CD14-positive monocyte (primary cell): ENCODE measurements at places on chromosomes 13 and 19.

GRCh38 chr19:58400316-58400915, 5.0 kb downstream of the RNF225 start:
- DNase-seq: no peak

DNA sequence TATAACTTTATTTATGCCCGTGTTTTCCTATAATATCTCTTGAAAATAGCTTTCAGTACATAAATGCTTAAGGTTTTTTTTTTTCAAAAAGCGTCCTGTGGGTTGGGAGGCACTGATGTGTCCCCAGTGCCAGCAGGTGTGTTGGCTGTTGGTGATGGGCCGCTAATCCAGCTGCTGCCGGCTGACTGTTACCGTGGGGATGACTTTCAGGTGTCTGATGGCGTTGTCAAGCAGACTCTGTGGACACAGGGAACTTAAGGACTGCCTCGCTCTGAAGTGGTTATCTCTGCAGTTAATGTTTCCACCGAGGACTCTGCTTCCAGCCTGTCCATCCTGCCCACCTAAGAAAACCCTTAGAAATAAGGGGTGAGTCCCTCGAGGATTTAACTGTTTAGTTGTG, 94.5 kb downstream of the ANKRD10 start:
- DNase-seq: no peak

- no peak for DNase-seq
Observed at GRCh38 chr19:16661480-16662034, 618 bp downstream of the TMEM38A start.

GRCh38 chr19:23283925-23284324, 33.7 kb upstream of the ZNF724 start:
- DNase-seq: no peak

GRCh38 chr19:53328967-53329366, 4.6 kb upstream of the ZNF845 start:
- DNase-seq: no peak

GRCh38 chr13:40682449-40683240, 16.2 kb upstream of the FOXO1 start:
- DNase-seq: peak; percentile 8

DNA sequence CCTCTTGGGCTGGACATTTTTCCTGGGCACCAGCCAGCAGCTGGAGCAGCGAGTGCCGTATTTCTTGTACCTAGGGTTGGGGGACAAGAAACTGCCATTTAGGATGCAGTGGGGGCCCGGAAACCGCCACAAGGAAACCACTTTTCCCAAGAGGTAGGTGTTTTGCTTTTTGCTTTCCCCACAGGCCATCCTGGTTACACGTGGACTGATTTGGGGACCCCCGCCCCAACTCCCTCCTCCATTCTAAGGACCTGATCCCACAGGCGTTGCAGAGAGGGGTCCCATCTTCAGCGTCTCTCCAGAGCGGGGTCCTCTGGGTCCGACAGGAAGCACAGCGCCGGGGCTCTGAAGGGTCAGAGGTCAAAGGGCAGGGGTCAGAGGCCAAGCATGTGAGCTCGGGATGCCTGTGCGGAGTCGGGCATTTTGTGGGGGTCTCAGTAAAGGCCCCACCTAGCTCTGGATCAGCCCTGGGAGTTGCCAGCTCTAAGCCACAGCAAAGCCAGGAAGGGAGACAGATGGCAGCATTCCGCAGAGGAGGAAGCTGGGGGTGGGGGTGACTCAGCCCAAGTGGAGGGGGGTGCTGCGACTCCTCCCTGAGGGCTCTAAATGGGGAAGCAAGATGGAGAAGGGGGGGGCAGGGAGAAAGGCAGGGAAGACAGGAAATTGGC, 4.3 kb downstream of the ZGLP1 start:
- DNase-seq: peak; percentile 79

GRCh38 chr13:112887151-112887550, 81.9 kb upstream of the MCF2L start:
- DNase-seq: no peak

GRCh38 chr13:89900104-89900765, 1447.3 kb upstream of the MIR17HG start:
- no peak for DNase-seq

DNA sequence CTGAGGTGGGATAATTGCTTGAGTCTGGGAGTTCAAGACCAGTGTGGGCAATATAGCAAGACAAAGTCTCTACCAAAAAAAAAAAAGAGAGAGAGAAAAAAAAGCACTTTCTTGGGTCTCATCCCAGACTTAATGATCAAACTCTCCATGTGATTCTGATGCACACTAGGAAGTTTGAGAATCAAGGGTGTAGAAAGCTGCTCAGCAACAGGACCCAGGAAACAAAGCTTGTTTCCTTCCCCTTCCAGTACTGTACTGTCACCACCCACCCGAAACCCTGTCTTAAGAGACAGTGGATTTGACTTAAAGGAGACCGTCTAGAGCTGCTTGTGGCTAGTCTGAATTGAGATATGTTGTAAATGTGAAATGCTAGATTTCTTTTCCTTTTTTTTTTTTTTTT, 5.8 kb downstream of the MISP3 start:
- peak; percentile 77 for DNase-seq
